Naive thymus-derived CD4-positive, alpha-beta T cell (primary cell): ENCODE measurements at places on chromosomes 1 and 21. TPM values are rescaled to one million over a fixed set of nuclear protein-coding genes. Genes with fewer than 3 reads are reported as not detected.
A peak's percentile ranks its signal among the peaks of the same experiment; 100 is the strongest.

GRCh38 chr1:44759077-44759476, 16.3 kb upstream of the RPS8 start:
- H3K4me3 ChIP-seq = no peak overlapping the region
- H3K4me1 ChIP-seq = no peaks in the 10 kb centered on the region
- no peak overlapping the region for H3K27ac ChIP-seq
- H3K27me3 ChIP-seq = no peaks in the 10 kb centered on the region
- no peaks in the 10 kb centered on the region for H3K36me3 ChIP-seq

- no peaks in the 10 kb centered on the region for H3K36me3 ChIP-seq
- H3K27me3 ChIP-seq = no peaks in the 10 kb centered on the region
- no peak overlapping the region for H3K27ac ChIP-seq
- DNase-seq = no peak
These were observed 15.3 kb upstream of the TGFBR3 start for GRCh38 chr1:91901231-91901630.

DNA sequence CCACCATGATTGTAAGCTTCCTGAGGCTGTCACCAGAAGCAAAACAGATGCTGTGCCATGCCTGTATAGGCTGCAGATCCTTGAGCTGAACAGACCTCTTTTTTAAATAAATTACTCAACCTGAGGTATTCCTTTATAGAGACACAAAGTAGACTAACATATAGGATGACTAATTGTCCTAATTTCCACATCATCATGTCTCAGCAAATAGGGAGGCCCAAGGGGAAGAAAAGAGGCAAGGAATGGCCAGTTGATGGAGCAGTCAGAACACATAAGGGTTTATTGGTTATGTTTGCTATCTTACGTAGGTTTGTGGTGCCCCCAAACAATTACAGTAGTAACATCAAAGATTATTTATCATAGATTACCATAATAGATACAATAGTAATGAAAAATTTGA, 126.2 kb downstream of the RASAL2 start:
- H3K4me1 ChIP-seq = no peaks in the 10 kb centered on the region
- H3K27me3 ChIP-seq = no peaks in the 10 kb centered on the region
- no peak overlapping the region for H3K27ac ChIP-seq
- no peak overlapping the region for H3K4me3 ChIP-seq
- no peak for DNase-seq

- H3K36me3 ChIP-seq = peaks cover 21% of the 10 kb centered on the region
- no peak overlapping the region for H3K4me3 ChIP-seq
- no peak overlapping the region for H3K27ac ChIP-seq
- no peaks in the 10 kb centered on the region for H3K27me3 ChIP-seq
- H3K4me1 ChIP-seq = no peaks in the 10 kb centered on the region
These were observed 91.7 kb upstream of the GNG4 start for GRCh38 chr1:235741294-235741693.

SEMA4A gene
- 0.06 TPM for polyA plus RNA-seq

- no peaks in the 10 kb centered on the region for H3K36me3 ChIP-seq
- H3K27ac ChIP-seq = no peak overlapping the region
- H3K27me3 ChIP-seq = no peaks in the 10 kb centered on the region
- H3K4me3 ChIP-seq = no peak overlapping the region
- H3K4me1 ChIP-seq = no peaks in the 10 kb centered on the region
- no peak for DNase-seq
These were observed 24.7 kb upstream of the ARHGEF16 start for GRCh38 chr1:3429766-3430165.

GRCh38 chr1:19344831-19345230, 32.7 kb downstream of the SLC66A1 start:
- H3K27ac ChIP-seq = no peak overlapping the region
- no peaks in the 10 kb centered on the region for H3K4me1 ChIP-seq
- H3K4me3 ChIP-seq = no peak overlapping the region

DNA sequence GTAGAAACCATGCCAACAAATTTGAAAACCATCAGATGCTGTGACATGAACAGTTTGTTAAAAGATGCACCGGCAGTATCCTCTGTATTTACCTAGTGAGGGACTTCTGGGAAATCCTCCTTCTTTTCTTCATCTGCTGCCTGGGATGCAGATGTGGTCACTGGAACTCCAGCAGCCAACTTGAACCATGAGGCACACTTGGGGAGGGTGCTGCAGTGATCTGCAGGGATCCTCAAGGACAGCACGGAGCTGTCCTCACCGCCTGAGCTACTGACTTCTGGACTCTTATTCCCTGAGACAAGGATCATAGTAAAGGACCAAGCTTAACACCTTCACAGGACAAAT, 19.5 kb upstream of the NID1 start:
- no peaks in the 10 kb centered on the region for H3K4me1 ChIP-seq
- H3K4me3 ChIP-seq = no peak overlapping the region
- H3K27me3 ChIP-seq = no peaks in the 10 kb centered on the region
- H3K27ac ChIP-seq = no peak overlapping the region
- DNase-seq = no peak

TFF1 gene
- not detected for polyA plus RNA-seq

GRCh38 chr1:219724440-219724839, 111.5 kb upstream of the ZC3H11B start:
- no peaks in the 10 kb centered on the region for H3K36me3 ChIP-seq
- H3K27ac ChIP-seq = no peak overlapping the region
- no peak for DNase-seq
- no peak overlapping the region for H3K4me3 ChIP-seq

IGSF3 gene
- polyA plus RNA-seq = not detected

MYOM3 gene
- polyA plus RNA-seq = not detected

- no peak for DNase-seq
- no peak overlapping the region for H3K4me3 ChIP-seq
- H3K4me1 ChIP-seq = no peaks in the 10 kb centered on the region
- no peaks in the 10 kb centered on the region for H3K36me3 ChIP-seq
These were observed 41.7 kb downstream of the PSMG1 start for GRCh38 chr21:39141502-39141901.

GRCh38 chr1:150925080-150925479, 1.1 kb upstream of the SETDB1 start:
- H3K4me1 ChIP-seq = no peaks in the 10 kb centered on the region
- H3K36me3 ChIP-seq = no peaks in the 10 kb centered on the region
- H3K27me3 ChIP-seq = no peaks in the 10 kb centered on the region
- H3K4me3 ChIP-seq = peak overlapping the region; percentile 92

CAMSAP2 gene
- 3.4 TPM for polyA plus RNA-seq

OR2T2 gene
- polyA plus RNA-seq = not detected

DNA sequence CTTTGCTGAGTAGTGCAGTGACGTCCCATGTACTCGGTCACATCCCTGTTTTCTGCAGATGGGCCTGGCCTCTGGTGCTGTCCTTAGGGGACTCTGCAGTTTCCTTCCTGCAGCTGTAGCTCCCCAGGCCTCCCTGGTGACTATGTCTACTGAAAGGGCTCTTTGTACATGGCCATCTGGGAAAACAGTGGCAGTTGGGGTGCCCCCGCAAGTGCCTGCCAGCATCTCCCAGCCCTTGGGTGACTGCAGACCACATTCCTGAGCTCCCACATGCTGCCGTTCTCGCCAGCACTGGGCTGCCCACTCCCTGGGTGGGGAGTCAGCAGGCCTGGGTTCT, 37.5 kb upstream of the KCNA10 start:
- H3K27me3 ChIP-seq = peaks cover 9% of the 10 kb centered on the region
- DNase-seq = no peak
- no peaks in the 10 kb centered on the region for H3K4me1 ChIP-seq
- H3K36me3 ChIP-seq = no peaks in the 10 kb centered on the region
- H3K4me3 ChIP-seq = no peak overlapping the region

- no peak for DNase-seq
- no peak overlapping the region for H3K4me3 ChIP-seq
- H3K36me3 ChIP-seq = peaks cover 72% of the 10 kb centered on the region
- no peaks in the 10 kb centered on the region for H3K4me1 ChIP-seq
- no peak overlapping the region for H3K27ac ChIP-seq
These were observed 38.3 kb downstream of the ECE1 start for GRCh38 chr1:21251773-21252471.

KRTAP26-1 gene
- polyA plus RNA-seq = not detected

- no peak overlapping the region for H3K4me3 ChIP-seq
- H3K27ac ChIP-seq = no peak overlapping the region
- H3K27me3 ChIP-seq = no peaks in the 10 kb centered on the region
- no peak for DNase-seq
These were observed 1485.7 kb downstream of the KCNT2 start for GRCh38 chr1:195122497-195122896.

DNA sequence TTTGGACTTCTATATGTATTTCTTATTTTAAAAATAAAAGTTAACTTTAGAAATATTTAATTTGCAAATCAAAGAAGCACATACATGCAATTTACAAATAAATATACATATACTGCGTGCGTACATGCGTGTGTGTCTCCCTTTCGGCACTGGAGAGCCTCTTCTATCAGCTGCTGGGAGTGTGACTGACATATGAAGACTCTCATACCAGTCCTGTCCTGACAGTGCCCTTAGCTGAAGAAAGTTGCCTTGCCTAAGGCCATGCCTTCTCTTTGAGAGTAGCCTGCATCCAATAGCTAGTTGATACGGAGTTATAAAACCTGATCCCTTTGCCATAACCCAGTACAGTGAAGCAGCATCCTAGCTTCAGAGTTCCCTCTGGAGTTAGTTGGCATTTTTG, 282.4 kb upstream of the NEGR1 start:
- DNase-seq = no peak
- no peaks in the 10 kb centered on the region for H3K27me3 ChIP-seq
- no peaks in the 10 kb centered on the region for H3K4me1 ChIP-seq
- no peaks in the 10 kb centered on the region for H3K36me3 ChIP-seq
- H3K4me3 ChIP-seq = no peak overlapping the region
- no peak overlapping the region for H3K27ac ChIP-seq

DNA sequence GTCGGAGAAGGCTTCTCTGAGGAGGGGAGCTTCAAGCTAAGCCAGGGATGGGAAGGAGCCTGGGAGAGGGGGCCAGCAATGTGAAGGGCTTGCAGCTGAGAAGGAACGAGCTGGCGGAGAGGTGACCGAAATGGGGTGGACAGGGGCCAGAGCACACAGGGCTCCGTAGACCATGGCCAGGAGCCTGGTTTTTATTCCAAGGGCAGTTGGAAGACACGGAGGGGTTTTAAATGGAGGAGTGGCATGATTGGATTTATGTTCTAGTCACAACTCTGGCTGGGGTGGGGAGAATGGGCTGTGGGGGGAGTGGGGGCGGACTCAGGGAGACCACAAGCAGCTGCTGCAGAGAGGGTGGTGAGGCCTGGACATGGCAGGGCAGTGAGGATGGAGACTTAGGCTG, 5.1 kb upstream of the EPS8L3 start:
- no peak for DNase-seq
- H3K27ac ChIP-seq = no peak overlapping the region
- H3K36me3 ChIP-seq = no peaks in the 10 kb centered on the region
